ENCODE measurements at places on chromosomes 12 and 14.

DNA sequence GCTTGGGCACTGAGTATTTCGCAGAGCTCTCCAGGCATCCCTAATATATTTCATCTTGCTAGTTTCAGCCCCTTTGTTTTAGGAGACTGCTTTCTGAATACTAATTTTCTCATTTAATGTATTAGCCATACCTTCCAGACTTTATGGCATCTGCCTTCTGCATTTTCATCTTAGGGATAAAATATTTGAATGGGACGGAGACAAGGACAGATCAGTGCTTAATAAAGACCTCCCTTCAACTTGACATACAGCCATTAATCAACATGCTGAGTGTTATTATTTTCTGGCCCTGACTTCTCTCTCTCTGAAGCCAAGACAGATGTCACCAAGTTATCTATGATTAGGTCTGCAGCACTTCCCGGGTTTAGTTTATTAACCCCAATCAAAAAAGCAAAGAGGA, 42.4 kb downstream of the CACNA2D4 start:
- no peak for DNase-seq

GRCh38 chr12:20119596-20120402, 248.5 kb upstream of the PDE3A start:
- no peak for DNase-seq

GRCh38 chr12:19220852-19221466, 91.4 kb downstream of the PLEKHA5 start:
- no peak for DNase-seq

- no peak for DNase-seq
These were observed 214.1 kb upstream of the FLRT2 start for GRCh38 chr14:85315733-85316290.

DNA sequence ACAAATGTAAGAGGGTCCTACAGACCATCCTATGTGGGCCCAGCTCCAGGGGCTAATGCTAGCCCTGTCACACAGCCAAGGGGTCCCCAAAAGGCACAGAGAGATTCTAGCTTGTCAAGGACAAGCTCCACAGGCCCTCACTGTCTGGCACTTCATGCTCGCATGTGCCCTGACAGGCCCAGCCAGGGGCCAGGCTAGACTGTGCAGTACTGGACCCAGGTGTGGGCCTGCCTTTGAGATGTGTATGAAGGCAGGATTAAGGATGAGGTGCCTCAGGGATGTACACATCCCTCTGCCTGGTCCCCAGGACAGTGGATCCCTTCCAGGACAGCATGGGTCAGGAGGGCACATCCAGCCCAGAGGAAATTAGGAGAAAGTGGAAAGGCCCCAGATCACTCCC, 57.8 kb downstream of the VWF start:
- no peak for DNase-seq

- DNase-seq: no peak
These were observed 33.1 kb downstream of the NPC2 start for GRCh38 chr14:74459976-74460375.
